ENCODE measurements at places on chromosomes 3 and 15. TPM values are rescaled to one million over a fixed set of nuclear protein-coding genes. Genes with fewer than 3 reads are reported as not detected.

Gene ESYT3
- total RNA-seq = 0.05 TPM

Gene ATP10A
- total RNA-seq = not detected

Gene RBPMS2
- 0.05 TPM for total RNA-seq

Gene ZNF148
- 16.6 TPM for total RNA-seq

Gene GOLGA8T
- not detected for total RNA-seq
